ENCODE measurements at places on chromosomes 1 and 21. TPM values are rescaled to one million over a fixed set of nuclear protein-coding genes. Genes with fewer than 3 reads are reported as not detected.

Gene VASH2
- total RNA-seq: 2.5 TPM

Gene NR5A2
- total RNA-seq: 0.06 TPM

Gene ATAD3C
- total RNA-seq: not detected

GRCh38 chr1:48498096-48498791, 26.2 kb upstream of the SPATA6 start:
- DNase-seq: peak; percentile 60

DNA sequence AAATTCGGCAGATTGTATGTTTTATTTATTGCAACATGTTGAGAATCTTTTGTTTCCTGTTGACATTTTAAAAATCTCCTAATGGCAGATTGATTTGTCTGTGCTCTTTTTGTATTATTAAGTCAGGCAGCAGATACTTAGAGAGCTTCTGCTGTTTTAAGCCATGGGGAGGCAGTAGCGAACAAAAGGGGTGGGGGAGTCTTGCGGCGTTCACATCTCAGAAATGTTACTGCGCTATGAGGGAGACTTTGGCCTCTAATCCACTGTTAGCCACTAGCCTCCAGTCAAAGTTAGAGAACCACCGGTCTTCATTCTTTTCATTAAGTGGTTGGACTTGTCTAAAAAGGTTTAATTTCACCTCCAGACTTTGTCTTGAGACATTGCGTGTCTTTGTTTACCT, 93.6 kb downstream of the DYRK1A start:
- DNase-seq: no peak

- DNase-seq: no peak
Measured at GRCh38 chr21:45384656-45385548, 20.1 kb upstream of the COL18A1 start.

GRCh38 chr1:60911966-60912697, 170.2 kb upstream of the NFIA start:
- DNase-seq: no peak

DNA sequence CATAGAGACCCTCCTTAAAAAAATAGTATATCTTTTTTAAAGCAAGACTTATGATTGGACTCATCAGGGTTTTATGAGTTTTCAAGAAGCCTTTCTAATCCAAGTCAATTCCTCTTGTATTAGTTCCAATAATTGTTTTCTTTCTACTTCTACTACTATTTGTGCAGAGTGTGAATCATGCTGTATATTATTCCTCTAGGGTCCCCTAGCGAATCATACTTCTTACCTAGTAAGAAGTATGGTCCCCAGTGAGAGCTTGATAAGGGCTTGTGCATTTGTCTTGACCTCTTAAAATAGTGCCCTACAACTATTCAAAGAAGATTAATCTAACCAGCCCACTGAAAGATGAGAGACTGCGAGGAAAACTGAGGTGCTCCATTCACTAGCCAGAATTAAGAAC, 715.7 kb upstream of the ZP4 start:
- DNase-seq: no peak

All from H4 (cell line).